ENCODE measurements at places on chromosomes 5 and 9.

DNA sequence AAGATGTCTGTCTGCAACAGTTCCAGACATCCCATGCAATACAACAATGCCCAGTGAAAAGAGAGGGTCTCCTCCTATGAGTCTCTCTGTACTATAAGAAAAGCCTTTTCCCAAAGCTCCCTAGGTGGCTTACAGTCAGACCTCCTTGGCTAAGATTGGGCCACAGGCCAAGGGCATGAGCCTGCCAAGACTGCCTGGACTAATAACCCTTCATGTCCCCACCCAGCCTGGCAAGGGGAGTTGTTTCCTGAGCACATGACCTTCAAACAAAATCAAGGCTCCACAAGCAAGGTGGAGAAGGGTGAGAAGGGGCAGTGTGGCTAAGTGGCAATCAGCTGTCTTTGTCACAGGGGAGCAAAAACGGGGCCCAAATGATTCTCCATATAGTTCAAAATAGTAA is 75.6 kb upstream of the ZSWIM6 start:
- no peak for DNase-seq

DNA sequence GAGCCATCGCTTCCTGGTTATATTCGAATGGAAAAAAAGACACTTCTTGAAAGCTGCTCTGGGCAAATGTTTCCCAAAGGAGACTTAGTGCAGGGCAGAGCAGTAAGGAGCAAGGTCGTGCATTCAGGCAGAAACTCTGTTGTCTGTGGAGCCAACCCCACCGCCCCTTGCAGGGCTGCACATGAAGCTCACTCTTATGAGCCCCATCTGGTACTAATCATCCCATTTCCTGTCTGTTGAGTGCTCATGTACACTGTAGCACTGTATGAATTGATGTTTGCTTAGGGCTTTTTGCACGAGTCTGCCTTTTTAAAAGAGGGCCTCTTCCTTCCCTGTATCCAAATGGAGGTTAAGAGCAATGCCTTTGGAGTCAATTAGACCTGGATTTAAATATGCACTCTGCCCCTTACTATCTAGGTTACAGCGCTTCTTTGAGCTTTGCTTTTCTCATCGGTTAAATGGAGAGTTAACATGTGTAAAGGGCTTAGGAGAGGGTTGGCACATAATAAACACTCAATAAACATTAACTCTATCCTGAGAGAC is 25.4 kb downstream of the HMHB1 start:
- DNase-seq = no peak

DNA sequence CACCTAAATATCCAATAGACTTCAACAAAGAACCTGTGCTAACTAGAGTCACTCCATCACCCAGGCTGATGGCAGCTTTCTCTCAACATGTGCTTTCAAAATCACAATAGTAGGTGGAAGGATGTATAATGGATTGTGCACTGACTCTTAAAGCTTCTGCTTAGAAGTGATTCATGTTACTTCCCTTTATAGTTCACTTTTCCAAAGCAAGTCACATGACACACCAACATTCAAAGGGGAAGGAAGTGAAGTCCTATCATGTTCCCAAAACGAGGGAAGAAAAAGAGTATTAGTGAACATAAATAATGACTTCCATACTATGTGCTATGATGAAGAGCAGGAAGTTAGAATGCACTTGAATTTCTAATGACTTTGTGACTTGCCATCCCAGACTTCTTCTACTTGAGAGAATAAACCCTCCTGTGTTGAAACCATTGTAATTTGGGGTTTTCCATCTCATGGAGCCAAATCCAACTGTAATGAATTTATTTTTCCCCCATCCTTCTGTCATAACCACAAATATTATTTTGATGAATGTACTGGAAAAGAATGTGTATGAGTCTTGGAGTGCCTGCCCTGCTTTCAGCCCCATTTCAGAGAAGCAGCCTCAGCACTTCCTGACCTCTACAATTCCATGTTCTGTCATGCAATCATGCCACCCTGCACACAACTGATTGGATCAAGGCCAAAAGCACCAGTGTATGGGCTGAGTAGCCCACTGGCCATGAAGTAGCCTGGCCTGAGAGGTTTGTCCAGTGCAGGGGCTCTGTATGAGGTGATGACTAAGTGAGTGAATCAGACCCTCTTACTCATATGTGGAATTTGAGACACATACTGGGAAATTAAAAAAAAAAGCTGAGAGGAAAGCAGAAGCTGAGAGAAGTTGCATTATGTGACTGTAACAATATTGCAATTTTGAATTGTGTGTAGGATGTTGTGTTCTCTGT is 525.9 kb upstream of the CLINT1 start:
- no peak for DNase-seq

- DNase-seq = no peak
These were observed 109.7 kb downstream of the ZNF354C start for GRCh38 chr5:179169836-179170235.

DNA sequence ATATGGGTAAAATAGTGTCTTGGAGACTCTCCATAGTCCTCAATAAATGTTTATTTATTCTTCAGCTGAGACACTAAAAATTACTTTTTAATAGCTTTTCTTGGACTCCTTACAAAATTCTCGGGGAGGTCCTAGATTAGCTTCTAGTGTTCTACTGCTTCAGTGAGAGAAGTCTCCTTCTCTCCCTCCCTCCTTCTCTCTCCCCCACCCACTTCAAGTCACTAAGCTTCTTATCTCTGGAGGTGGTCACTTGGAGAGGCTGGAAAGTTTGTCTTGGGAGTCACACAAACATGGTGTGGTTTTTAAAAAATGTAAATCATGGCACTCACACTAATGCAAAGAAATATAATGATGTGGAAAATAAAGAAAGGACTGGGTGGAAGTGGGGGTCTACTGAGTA is 64.1 kb downstream of the SEMA6A start:
- DNase-seq = no peak

DNA sequence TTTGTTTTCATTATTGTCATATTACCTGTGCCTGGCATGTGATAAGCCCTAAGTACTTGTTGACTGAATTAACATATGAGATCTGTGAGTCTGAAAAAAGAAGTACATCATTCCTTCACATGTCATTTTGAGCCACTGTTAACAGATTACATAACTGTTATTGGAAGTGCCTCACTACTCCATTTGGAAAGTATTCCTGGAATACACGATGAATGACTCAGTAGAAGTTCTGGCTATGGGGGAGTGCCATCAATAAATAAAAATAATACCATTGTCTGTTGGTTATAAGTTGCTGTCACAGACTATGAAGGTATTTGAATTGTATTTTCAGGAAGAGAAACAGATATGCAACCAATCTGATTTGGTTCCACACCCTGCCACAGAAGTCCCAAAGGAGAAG is 12.9 kb downstream of the NIPSNAP3B start:
- DNase-seq = no peak

- DNase-seq = no peak
These were observed 8.6 kb downstream of the NIPBL start for GRCh38 chr5:36885149-36885548.

DNA sequence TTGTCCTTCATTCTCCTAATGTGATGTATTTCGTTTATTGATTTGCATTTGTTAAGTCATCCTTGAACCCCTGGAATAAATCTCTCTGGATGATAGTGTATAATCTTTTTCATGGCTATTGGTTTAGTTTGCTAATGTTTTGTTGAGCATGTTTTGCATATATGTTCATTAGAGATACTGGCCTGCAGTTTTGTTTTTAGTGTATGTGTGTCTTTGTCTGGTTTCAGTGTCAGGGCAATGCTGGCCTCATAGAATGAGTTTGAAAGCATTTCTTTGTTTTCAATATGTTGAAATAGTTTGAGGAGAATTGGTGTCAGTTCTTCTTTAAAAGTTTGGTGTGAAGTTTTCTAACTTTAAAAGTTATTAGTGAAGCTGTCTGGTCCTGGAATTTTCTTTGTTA is 149.6 kb upstream of the ATP10B start:
- DNase-seq = peak; percentile 2

GRCh38 chr5:145218019-145218418 is 617.1 kb downstream of the PRELID2 start:
- DNase-seq = no peak

GRCh38 chr5:144864118-144864517 is 693.4 kb downstream of the KCTD16 start:
- DNase-seq = no peak

- DNase-seq = no peak
These were observed 960.6 kb upstream of the DMAC1 start for GRCh38 chr9:8760000-8760767.

DNA sequence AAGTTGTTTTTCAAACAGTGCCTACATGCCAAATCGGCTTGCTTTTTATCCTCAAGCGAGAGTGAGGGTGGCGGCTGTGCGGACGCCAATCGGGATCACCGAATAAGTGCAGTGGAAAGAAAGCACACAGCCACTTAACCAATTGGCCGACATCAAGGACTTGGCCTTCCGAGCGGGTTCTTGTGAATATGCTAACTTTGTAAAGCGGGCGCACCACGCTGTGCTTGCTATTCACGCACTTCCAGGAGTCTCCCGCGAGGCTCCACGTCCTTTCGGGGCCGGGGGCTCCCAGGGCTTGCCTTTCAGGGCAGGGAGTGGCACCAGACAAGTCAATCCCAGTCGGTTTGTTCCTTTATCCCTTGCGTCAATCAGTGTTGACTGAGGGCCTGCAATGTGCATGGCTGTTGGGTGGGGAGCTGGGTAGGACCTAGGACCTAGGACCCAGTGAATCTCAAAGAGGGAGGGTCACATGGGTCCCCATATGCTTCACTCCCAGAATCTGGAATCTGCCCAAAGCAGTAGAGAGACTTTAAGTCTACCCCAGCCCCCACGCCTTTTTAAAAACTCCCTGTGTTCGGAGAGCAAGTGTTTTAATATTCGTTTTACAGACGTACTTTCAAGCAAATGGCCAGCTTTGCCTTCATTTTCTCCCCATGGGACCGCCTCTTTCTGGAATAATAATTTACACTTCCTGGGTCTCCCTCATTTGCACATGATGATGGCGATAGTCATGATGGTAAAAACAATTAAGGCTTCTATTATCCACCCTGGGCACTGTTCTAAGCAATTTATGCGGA is 2.0 kb upstream of the GCNT4 start:
- DNase-seq = peak; percentile 2

- DNase-seq = no peak
These were observed 52.6 kb downstream of the ADAMTS16 start for GRCh38 chr5:5192681-5193080.

DNA sequence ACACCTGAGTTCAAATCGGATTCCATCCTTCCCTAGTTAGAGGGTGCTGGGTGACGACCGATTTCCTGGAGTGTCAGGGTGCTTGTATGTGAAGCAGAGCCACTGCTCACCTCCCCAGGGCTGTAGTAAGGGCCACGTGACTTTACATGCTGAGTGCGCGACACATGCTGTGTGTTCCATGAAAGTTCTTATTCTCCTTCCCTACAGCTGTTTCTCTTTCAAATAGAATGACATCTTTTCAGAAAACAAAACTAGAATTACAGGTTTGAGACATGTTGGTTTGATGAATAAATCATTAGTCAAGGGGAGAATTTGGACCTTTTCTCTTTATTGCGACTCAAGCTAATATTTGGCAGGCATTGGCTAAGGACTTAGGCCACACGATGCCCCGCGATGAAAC is 113.1 kb downstream of the JMY start:
- DNase-seq = no peak

GRCh38 chr5:122999947-123000563 is 36.5 kb downstream of the PPIC start:
- no peak for DNase-seq

DNA sequence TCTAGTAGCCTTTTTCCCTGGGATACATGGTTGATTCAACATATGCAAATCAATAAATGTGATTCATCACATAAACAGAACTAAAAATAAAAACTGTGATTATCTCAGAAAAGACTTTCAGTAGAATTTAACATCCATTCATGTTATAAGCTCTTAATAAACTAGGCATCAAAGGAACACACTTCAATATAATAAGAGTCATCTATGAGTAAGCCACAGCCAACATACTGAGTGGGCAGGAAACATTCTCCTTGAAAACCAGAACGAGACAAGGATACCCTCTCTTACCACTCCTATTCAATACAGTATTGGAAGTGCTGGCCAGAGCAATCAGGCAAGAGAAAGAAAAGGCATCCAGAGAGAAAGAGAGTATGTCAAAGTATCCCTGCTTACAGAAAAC is 239.9 kb downstream of the ATPSCKMT start:
- no peak for DNase-seq

GRCh38 chr5:127011961-127012644 is 18.3 kb downstream of the MARCHF3 start:
- DNase-seq = no peak

- DNase-seq = no peak
These were observed 125.3 kb downstream of the ADAMTS2 start for GRCh38 chr5:179219661-179220620.

DNA sequence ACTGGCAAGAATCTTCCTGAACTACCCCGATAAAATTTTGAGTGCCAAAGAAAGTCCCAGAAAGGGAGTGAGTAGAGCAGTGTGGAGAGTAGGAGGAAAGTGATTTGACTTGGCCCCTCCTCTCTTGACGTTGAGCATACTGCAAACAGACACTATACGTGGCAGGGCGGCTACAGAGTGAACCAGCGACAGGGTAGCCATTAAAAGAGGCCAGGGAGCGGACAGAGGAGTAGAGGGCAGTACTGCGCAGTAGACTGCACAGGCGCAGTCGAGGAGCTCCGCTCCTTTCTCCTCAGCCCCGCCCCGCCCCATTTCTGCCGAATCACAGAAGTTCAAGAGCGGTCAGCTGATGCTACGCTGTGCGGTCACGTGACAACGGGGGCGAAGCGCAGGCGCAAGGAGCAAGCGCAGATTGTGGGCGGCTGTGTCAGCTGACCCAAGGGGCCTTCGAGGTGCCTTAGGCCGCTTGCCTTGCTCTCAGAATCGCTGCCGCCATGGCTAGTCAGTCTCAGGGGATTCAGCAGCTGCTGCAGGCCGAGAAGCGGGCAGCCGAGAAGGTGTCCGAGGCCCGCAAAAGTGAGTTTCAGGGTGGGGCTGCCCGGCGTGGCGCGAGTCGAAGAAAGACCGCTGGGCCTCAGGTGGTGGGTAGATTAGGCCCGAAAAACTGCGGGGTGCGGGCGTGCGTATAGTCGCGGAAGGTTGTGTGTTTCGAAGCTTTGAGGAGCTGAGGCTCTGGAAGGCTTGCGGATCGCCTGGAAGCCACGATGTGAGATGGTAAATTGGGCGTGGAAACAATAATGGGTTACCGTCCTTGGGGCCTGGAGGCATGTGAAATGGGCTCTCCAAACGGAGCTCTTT is at the start of gene ATP6V1G1:
Gene ATP6V1G1, plus strand, starts transcription at position 425 of the 858 bp plus-strand sequence. Its CDS starts 70 bp downstream, at position 495.
- DNase-seq = peak; percentile 89

DNA sequence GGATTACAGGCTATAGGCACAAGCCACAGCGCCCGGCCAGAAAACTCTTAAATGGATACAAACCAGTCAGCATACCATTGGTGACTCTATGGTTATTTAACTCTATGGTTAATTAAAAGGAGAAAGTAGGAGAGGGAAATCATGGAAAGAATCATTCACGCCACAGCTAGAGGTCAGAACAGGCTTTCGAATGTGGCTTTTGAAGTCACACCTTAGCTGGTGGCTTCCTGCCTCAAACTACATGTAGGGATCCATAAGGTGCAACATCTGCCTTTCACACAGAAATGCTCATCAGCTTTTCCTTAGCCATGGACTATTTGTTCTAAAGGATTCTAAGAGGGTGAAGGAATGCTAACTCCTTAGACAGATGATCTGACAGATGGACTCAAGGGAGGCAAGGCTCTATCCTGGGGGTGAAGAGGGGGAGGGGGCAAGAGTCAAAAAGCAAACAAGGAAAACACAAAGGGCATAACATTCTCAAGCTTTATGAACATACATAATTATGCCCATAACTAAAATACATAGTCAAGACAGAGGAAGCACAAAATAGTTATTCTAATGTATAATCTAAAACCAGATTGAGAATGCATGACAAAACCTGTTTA is 130.9 kb downstream of the EFNA5 start:
- no peak for DNase-seq

All from NCI-H526 treated with DMSO at 0.1 percent for 48 hours (cell line).